ENCODE measurements at places on chromosomes 4 and X.

DNA sequence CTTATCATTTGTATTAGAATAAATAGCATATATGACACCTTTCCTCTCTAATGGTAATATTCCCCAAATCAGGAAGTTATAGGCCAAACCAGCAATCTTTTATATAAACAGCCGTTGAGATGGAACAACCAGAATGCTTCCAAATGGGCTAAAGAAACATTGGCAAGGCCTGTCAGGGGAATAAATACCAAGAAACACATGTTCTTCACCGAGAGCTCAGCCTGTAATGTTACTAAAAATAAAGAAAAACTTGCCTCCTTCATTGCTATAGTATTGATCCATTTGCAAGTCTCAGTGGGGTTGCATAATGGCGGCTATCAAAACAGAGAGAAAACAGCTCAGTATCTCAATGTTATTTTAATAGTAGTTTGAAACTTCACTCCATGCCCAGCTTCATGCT is 104.9 kb downstream of the FAM13A start:
- no peak for DNase-seq

DNA sequence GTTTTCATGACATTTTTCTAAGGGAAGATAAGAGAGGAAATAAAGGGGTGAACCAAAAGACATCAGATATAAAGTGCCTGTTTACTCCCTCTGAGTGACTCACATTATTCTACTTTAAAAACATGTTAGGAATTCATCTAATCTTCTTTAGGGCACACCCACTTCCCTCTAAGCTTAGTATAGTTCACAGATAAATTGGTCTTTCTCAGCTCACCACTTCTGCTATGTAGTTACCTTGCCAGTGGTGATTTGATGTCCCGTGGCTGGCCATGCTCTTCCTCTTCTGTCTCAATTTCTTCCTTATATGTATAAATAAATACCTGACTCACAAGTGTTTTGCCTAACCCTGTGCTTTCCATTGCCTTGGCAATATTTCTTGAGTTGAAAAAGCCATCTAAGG is 96.8 kb downstream of the PDLIM5 start:
- no peak for DNase-seq

DNA sequence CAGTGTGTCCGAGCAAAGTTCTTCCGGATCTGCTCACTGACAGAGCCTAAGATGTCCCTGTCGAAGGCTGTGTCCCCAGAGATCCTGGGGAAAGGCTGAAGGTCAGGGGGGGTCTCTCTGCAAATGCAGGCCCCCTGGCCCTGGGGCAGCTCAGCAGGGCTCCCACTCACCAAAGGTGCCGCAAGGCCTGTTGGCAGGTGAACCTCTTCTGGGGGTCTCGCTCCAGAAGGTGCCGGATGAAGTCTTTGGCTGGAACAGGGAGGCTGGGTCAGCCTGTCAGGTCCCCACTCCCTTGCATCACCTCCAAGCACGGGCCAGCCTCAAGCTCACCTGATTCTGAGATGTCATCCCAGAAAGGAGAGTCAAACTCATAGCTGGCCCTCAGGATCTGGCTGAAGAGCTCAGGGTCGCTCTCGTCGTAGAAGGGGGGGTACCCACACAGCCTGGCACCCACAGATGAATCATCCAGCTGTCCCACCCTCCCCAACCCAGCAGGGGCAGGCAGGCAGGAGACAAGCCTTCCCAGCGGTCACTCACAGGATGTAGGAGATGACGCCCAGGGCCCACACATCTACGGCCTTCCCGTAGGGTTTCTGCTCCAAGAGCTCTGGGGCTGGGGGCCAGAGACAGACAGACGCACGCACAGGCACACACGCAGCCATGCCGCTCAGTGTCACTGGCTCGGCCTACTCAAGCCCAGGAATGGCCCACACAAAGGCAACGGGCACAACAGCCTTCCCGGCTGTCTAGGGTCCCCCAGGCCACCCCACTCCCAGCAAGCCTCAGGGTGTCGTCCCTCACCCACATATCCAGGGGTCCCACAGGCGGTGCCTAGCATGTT is 2.6 kb downstream of the PNCK start:
- DNase-seq: no peak

DNA sequence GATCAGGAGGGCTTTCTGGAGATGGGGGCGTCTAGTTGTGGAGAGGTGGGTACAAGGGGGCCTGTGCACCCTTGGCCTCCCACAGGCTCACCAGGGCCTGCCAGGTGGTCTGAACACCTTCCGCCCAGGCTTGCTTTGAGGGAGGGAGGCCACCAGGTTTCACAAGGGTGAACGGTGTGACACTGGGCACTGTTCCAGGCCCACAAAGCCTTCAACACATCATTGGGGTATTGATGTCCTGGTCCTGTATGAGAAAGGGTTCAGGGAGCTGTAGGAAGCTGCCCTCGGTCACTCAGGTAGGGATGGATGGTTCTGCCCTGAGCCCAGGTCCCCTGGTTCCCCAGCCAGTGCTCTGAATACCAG is 6.0 kb downstream of the HTRA3 start:
- DNase-seq: no peak
